Fibroblast of skin of right quadriceps (primary cell): ENCODE measurements at places on chromosomes 7 and 10.

- peak; percentile 97 for DNase-seq
Measured at GRCh38 chr10:63671317-63671937, 150.2 kb downstream of the REEP3 start.

DNA sequence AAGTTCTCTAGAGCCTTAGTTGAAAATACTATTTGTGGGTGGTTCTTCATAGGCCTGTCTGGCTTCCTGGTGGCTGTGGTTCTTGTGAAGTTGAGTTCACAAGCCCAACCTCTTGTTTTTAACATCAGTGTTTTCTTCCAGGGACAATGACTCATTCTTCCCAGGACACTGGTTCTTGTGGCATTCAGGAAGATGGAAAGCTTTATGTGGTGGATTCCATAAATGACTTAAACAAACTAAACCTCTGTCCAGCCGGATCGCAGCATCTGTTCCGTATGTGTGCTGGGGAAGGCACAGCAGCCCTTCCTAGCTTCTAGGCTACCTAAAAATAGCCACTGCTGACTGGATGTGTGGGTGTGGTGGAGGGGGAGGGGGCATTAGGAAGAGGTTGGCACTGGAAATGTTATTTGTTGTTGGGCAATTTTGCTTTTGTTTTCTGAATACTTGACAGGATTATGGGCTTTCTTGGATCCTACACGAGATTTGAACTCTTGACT lies 3.9 kb downstream of the LSMEM1 start:
- peak; percentile 93 for DNase-seq

DNA sequence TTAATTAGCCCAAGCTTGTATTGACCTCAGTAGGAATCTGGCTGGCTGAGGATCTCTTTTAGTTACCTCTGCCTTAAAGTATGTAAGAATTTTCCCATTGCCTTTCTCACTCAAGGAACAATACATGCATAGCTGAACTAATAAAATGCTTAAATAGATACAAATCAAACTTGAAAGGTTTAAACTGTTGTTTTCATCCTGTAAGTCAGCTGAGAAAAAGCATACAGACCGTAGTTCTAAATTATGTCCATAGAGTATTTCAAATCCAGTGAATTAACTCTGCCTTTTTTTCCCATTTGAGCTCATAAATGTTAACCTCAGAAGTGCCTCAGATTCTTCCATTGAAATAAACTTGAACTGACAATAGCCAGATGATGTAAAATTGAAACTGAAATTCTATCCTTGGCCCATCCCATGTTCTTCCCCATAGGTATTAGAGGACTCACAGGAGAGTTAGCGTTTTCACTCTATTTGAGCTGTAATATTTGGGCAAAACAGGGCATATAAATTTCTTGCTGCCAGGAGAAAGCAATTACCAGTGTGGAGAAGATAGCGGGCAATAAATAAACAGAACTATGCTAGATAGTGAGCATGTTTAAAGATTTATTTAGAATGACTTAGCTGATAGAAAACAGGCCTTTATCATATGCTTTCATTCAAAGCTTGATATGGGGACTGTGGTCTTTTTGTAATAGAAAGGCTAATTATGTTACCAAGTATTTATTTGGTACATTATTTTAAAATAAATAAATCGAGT lies 163.7 kb downstream of the WNT2 start:
- DNase-seq = peak; percentile 45

DNA sequence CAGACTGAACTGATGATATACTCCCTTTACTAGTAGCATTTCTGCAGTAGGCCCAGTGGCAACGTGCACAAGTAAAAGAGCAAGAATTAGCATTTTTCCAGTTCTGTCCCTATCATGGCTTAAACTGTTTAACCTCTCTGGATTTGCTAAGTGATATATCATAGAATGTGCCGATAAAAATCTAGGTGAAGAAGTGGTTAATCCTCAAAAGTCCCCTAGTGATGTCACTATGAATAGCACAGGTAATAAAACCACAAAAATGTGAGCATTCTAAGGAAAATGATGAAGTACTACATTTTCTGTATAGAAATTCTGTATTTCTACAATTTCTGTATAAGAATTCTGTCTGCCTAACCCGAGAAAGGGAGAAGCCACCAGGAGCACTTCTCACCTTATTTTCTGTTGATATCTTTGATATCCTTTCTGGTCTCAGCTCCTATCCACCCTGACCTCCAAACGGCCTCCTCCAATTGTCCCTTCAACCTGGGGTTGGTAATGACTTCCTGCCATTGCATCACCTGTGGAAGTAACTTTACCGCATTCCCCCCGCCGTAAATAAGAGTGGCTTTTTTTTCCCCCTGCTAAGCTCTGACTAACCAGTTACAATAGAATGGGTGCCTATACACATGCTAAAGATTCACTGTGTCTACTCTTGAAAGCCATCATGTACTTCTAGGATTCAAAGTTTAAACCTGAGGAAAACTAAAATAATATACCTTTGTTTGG lies 155.9 kb upstream of the ASAH2 start:
- no peak for DNase-seq

DNA sequence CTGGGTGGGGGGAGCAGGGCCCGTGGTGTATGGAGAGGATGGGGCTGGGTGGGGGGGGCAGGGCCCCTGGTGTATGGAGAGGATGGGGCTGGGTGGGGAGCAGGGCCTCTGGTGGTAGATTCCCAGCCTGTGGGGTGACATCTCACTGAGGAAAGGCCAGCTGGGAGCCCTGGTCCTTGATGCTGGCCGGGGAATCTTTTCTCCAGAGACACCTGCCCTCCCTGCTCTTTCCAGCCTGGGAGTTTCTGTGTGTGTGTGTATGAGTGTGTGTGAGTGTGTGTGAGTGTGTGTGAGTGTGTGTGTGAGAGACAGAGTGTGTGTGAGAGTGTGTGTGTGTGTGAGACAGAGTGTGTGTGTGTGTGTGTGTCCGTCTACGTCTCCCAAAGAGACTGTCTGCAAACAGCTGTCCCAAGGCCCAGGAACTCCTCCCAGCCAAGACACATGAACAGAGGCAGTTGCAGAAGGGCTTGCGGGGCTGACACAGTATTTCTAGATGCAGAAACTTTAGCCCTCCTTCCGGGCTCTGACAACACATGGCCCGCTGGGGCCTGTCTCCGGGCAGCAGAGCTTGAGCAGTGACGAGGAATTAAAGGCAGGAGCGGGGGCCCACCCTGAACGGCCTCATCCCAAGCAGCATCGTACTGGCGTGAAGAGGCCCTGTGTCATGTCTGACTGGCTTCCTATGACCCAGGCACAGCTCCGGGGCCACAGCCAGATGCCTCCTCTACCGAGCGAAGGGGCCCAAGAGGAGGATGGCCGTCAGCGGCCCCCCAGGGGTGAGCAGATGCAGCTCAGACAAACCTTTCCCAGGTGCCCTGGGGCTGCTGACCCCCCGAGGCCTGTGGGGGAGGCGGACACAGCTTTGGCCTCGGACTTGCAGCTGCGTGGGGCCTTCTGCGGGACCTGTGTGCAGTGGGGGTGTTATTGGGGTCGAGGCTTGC lies 24.3 kb downstream of the FAM20C start:
- DNase-seq = peak; percentile 30

DNA sequence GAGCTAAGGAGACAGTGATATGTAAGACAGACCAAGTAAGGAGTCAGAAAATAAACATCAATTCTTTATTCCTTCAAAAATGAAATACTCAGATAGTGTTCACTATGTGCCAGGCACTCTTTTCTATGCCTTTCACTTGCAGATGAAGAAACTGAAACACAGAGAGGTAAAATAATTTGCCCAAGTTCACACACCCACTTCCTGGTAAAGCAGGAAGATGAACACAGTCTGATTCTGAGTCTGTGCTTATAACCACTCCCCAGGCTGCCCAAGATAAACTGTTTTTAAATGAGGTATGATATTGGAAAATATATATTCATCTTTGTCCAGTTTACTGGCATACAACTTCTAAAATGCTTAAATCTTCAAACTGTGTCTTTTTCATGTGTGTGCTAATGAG lies 294.4 kb upstream of the NPVF start:
- no peak for DNase-seq

- DNase-seq = peak; percentile 49
Measured at GRCh38 chr10:60848126-60848525, 69.8 kb downstream of the CDK1 start.

GRCh38 chr7:157270060-157270444 lies 66.8 kb upstream of the DNAJB6 start:
- DNase-seq = no peak

DNA sequence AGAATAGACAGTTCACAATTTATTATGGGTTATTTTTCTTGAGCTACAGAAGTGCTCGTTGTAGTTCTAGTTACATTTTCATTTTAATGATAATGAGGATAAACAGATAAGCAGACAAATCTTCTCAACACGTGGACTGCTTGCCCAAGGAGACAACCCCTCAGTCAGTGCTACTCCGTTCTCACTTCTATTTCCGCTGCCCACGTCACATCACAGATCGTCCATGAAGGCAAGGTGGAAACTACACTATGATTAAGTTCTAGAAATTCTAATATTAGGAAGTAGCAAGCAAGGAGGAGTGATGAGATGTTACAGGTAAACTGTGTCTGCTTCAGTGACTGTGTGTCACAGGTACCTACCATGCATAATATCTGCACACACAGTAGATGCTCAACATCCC lies 210.5 kb downstream of the CHCHD3 start:
- no peak for DNase-seq

DNA sequence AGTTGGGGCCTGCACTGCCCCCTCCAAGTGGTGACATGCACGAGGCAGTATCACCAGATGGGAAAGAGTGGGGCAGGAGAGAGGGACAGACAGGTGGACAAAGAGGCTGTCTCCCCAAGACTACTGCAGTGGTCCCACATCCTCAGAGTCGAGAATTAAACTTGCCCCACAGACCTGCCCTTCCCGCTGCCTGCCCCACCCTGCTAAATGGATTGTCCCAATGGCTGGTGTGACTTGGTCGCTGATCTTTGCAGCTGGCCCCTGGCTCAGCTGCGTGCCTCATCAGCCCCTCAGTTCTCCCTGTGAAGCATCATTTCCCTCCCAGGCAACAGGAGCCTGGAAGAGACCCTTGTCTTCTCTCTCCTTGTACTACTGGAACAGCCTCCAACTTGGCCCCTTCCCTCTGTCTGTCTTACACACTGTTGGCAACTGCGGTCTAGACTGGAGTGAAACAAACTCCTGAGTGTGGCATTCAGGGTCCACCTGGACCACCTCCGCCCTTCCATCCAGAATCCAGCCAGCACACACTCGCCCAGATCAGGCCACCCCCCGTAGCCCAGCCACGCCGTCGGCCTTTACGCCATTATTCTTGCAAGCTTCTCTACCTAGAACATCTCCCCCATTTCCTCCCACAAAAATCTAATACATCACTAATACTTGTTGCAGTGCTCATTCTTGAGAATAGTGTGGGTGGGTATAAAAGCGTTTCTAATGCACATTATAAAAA lies 275.1 kb downstream of the CELF2 start:
- DNase-seq = no peak

DNA sequence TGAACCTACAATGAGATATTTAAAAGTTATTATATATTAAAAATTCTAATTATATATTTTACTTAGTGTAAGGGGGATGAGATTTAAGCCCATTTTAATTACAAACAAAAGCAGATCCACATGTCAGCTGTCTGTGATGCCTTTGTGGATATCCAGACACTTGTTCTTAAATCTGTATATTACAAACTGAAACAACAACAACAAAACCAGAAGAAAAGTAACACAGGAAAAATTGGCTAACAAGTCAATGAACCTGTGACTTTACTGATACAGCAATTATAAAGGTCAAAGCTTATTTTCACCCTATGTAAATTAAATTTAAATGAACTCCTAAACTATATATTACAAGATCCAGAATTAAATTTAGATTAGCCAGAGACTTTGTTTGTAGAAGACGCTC lies 222.7 kb downstream of the CHCHD3 start:
- DNase-seq = no peak

- peak; percentile 92 for DNase-seq
Measured at GRCh38 chr7:82624337-82624736, 180.8 kb upstream of the CACNA2D1 start.

DNA sequence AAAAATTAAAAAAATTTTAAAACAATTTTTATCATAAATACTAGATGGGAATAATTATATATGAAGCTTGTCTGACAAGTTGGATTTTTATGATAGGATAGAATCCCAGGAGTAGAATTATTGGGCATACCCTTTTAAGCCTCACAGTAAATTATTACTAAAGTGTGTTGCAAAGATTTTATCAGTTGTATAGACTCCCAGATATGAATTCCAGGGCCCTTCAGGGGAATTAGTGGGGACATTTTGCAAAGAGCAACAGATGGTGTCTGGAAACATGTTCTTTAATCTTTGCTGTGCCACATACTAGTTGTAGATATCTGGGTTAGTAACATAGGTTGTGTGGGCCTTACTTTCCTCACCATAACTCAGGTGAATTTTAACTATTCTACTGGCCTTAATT lies 28.7 kb downstream of the ZEB1 start:
- no peak for DNase-seq
